ENCODE measurements at places on chromosomes 3 and 15.

GRCh38 chr3:133965013-133965570, 64.6 kb downstream of the SLCO2A1 start:
- no peak for DNase-seq

- DNase-seq = peak; percentile 64
Observed at GRCh38 chr15:79184465-79184892, 93.9 kb upstream of the RASGRF1 start.

- no peak for DNase-seq
Observed at GRCh38 chr15:68151277-68151676, 53.9 kb downstream of the CALML4 start.

GRCh38 chr15:101256757-101257156, 4.9 kb upstream of the CHSY1 start:
- DNase-seq = no peak

DNA sequence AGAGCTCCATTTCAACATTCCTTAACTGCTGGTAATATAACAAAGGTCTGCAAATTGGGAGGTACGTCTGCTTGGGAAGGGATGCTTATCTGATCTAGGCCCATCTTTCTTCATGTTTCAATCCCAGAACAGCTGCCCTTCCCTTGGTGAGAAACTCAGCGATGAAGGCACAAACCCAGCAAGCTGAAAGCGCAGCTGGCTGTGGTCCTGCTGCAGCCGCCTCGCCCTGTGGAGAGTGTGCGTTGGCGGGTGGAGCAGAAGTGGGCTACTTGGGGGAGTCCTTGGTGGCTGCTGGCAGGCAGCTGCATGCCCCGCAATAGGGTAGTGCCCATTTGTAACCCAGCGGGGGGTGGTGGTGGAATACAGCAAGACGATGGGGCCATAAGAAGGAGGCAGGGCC, 160.6 kb upstream of the WNT5A start:
- no peak for DNase-seq

GRCh38 chr3:112011376-112011940, 12.7 kb downstream of the TAGLN3 start:
- DNase-seq = no peak

DNA sequence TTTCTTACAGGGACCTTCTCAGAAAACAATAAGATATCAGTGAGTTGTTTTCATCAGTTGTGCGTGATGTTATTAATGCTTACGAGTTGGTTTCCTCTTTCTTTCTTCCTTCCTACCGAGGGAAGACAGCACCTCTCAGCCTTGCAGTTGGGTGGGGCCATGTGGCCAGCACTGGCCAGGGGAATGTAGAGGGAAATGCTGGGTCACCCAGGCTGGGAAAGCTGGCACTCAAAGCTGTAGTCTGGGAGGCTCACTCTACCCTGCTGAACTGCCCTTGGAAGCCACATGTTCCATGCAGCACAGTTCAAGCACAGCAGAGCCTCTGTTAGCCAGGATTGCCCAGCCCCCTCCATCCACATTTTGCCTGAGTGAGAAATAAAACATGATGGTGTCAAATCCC, 10.1 kb upstream of the CHCHD6 start:
- no peak for DNase-seq

- no peak for DNase-seq
Observed at GRCh38 chr3:120092474-120092873, 1.8 kb downstream of the GSK3B start.

DNA sequence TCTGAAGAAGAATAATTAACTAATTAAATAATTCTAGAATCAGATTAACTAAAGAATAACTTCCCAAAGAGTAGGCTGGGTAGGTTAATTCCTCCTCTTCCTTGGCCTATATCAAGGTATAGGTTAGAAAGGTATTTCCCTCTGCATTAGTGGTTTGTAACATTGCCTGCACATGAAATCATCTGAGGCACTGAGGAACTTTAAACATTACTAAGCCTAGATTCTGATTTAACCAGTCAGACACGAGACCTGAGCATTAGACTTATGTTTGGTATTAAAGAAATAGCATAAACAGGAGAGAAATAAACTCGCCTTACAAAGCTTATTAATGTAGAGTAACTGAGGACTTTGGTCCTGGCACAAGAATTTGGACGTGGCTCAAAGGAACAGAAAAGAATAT, 84.2 kb downstream of the FGF7 start:
- DNase-seq = no peak

DNA sequence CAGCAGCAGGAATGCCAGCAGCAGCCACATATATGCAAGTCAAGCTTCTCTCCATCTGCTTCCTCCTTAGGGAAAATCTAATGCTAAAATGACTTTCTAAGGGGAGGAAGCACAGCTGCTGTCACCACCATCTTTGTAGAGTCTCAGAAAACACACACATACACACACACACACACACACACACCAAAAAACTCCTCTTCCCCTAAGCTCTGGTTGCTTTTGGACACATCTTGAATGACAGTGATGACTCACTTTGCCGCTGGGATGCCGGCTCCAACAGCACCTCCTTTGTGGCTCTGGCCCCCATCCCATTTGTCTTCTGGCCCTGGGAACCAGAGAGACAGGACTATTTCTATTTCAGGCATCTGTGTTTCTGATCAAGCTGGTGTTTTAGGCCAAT, 124.8 kb upstream of the GOLIM4 start:
- DNase-seq = peak; percentile 20

DNA sequence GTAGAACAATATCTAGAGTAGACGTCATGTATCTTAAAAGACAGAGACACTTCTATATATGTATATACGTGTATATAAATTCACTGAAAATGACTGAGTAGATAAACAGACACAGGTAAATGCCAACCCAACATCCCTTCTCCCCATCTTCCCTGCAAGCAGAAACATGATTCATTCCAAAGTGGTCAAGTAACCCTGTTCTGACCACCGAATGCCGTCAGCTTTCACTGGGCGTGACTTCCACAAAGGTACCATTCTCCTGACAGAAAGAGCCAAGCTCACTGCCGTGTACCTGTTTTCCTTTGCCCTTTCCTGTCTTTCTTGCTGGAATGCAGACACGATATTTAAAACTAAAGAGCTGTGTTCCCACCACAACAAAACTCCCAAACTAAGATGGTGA, 76.7 kb downstream of the TAFA4 start:
- DNase-seq = no peak

DNA sequence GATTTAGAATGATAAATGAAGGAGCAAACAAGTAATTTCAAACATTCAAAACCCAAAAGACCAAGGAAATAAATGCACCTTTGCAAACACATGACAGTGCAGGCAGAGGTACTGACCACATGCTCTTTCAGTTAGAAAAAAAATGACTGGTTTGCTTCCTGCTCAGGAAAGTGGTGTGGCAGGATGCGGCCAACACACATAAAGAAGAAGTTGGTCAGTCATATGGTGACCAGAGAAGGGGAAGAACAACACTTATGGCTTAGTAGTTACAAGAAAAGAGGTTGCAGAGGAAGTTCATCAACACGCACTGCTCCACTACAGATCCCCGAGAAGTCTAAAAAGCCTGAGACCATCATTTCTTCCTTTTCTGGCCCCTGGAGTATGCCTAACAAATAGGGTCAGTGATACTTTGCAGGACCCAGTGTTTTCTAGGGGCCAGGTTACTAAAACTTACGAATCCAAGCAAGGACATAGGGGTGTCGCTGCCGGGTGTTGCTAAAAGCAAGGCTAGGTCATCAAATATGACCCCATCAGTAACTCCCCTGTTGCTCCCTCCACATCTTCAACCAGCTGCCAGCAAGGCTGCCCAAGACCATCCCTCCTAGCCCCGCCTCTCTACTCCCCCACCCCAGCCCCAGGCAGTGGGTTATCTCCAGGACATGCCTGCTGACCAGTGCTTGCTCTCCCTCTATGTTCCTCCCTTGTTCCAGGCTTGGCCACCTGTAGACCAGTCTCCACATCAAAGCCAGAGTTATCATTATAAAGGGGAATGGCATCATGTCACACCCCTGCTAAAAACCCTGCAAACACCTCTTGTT, 11.2 kb downstream of the ATP8B4 start:
- DNase-seq = no peak

DNA sequence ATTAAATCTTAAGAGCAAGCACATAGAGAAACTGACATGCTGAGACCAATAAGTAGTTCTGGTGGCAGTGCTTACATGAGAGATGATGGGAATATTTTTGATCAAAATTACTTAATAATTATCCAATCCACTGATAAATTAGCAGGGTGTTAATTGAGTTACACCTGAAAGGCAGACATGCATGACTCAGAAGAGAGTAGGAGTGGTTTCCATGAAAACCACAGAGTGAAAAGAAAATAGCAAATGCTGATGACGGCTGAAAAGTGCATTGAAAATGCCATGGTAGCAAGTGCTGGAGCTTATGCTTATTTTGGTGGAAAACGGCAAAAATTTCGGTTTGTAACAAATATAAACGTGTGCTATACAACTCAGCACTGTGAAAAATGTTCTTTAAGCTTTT, 267.8 kb upstream of the LRRN1 start:
- DNase-seq = no peak

GRCh38 chr15:51390241-51390965, 48.9 kb downstream of the GLDN start:
- DNase-seq = no peak

DNA sequence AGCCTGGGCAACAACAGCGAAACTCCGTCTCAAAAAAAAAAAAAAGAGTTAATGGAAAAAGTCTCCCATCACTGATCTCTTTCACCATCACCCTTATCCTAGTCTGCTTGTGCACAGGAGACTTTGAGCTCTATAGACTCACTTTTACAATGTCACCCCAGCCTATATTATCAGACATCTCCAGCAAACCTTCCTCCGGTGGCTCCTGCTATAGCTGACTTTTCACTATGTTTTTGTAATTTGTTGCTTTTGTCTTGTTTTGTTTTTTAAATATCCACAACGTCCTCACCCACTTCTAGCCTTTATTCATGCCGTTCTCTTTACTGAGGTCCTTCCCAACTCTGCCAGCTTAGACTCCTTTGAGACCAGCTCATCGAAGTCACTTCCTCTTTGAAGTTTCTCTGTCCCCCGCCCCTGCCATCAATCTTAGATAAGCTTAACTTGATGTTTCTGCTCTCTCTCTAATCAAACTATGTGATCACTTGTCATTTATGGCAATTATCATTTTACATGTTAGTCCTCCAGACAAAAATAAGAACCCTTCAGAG, 82.7 kb upstream of the CHD2 start:
- DNase-seq = no peak

DNA sequence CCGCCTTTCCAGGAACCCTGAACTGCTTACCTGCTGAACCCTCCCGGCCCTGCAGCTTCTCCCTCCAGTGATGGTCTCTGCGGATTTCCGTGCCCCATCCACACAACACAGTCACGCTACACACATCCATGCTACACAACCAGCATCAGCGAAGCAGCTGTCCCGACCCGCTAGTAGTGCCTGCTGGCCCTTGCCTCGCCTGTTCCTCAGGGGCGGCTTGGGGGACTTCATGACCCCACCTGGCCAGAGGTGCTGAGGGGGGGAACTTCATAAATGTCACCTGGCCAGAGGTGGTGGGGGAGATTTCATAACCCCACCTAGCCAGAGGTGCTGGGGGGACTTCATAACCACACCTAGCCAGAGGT, 530 bp upstream of the TUBGCP5 start:
- no peak for DNase-seq

DNA sequence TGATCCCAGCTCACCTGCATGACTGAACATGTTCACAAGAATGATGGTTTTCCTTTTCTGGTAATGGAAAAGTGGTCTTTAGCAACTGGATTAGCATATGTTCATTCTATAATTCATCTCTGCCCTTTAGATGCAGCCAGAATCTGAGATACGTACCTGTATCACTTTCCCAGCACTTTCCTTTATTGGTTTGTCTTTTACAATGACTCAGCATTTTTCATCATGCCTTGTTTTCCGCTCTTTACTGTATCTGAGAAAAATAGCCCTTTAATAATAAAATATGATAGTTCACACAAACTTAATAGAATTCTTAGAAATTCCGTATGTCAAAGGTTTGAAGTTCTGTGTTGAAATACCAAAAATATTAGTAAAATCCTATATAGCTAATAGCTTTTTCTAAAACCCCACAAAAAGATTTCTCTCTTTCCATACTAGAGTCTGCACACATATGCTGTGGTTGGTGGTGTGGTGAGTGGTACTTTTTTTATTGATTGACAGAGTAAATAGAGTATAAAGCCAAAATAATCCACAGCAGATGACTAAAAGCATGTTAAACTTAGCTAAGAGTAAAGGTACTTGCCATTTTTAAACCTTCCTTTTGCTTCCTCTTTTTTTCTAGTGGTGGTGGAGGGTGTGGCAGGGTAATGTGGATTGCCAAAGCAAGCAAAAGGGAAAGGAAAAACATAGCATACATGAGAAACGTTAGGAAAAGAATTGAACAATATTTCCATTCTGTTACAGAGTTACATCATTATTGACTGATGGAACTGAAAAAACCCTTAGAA, 328.9 kb upstream of the RBMS3 start:
- no peak for DNase-seq

- no peak for DNase-seq
Observed at GRCh38 chr3:187792521-187792920, 47.3 kb upstream of the BCL6 start.

DNA sequence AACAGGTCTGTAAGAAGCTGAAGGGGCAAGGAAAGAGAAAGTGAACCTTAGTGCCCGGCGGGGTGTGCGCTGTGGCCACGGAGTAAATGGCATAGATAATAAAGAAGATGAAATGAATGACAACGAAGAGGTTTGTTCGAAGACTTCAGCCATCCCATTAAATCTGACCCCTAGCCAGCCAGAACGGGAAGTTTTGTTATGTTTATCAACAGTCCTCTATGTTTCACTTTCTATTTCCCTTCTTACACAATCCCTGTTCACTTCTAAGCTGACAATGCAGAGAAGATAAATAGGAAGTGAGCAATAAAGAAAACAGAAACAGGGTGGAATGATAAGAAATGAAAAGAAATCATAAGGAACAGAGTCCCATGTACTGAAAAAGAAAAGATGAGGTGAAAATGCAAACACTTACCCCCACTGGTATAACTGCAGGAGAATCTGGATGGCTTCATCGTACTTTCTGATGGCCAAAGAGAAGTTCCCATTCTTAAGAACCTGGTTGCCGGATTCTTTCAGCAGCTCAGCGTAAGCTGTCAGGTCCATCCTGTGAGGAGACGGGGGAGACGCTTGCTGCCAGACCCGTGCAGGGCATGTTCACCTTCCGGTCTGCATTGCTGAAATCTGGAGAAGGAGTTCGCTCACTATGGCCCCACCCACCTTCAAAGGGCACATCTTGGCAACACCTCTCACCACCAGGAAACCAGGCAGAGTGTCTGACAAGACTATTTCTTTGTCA, 36.8 kb downstream of the TRANK1 start:
- no peak for DNase-seq

GRCh38 chr15:68601206-68602197, 22.7 kb downstream of the CORO2B start:
- DNase-seq = no peak

- no peak for DNase-seq
Observed at GRCh38 chr3:45145223-45145622, 955 bp downstream of the CDCP1 start.
